ENCODE measurements at places on chromosomes 1 and 21.

DNA sequence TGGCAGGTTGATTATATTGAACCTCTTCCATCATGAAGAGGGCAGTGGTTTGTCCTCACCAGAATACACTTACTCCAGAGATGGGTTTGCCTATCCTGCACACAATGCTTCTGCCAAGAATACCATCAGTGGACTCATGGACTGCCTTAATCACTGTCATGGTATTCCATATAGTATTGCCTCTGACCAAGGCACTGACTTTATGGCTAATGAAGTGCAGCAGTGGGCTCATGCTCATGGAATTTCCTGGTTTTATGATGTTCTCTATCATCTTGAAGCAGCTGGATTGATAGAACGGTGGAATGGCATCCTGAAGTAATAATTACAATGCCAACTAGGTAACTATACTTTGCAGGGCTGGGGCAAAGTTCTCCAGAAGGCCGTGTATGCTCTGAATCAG is 16.6 kb upstream of the GBP6 start:
- DNase-seq: no peak

- DNase-seq: no peak
These were observed 1.3 kb downstream of the AMIGO1 start for GRCh38 chr1:109508001-109508872.

- no peak for DNase-seq
These were observed 20.1 kb downstream of the FMO3 start for GRCh38 chr1:171110621-171111326.

GRCh38 chr21:29215709-29216108 is 83.0 kb upstream of the BACH1 start:
- no peak for DNase-seq

GRCh38 chr1:223712850-223713474 is 623 bp downstream of the CAPN2 start:
- DNase-seq: no peak

GRCh38 chr1:76639181-76639580 is 228.1 kb upstream of the ST6GALNAC5 start:
- no peak for DNase-seq

DNA sequence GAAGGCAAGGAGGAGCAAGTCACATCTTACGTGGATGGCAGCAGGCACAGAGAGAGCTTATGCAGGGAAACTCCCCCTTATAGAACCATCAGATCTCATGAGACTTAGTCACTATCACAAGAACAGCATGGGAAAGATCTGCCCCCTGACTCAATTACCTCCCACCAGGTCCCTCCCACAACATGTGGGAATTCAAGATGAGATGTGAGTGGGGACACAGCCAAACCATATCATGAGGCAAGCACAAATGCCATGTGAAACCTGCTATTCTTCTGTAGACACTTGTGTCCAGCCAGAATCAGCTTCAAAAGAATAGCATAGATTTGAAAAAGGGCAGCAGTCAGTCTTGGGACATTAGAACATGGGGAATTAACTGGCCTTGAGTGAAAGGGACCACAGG is 32.2 kb upstream of the UBE2U start:
- DNase-seq: no peak

DNA sequence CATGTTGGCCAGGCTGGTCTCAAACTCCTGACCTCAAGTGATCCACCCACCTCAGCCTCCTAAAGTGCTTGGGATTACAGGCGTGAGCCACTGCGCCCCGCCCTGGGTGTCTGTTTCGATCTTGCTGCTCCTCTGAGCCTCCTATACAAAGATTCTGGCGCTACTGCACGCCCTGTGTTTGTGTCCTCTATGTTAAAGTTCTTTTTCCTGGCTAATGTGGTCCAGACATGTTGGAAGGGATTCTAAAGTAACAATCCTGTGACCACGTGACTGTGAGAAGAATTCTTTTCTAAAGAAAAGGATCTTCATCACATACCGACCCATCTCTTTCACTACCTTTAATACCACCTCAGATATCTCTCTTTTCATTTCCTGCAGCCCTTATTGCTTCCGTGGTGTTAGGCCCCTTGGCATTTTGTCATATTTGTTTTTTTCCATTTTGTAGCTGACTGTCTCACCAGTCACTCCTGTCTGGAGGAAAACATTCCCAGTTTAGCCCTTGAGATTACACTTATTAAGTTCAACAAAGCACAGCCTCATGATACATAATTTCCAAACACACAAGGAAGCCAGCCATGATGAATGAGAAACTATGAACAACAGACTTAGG is 27.2 kb upstream of the ENO1 start:
- DNase-seq: no peak

DNA sequence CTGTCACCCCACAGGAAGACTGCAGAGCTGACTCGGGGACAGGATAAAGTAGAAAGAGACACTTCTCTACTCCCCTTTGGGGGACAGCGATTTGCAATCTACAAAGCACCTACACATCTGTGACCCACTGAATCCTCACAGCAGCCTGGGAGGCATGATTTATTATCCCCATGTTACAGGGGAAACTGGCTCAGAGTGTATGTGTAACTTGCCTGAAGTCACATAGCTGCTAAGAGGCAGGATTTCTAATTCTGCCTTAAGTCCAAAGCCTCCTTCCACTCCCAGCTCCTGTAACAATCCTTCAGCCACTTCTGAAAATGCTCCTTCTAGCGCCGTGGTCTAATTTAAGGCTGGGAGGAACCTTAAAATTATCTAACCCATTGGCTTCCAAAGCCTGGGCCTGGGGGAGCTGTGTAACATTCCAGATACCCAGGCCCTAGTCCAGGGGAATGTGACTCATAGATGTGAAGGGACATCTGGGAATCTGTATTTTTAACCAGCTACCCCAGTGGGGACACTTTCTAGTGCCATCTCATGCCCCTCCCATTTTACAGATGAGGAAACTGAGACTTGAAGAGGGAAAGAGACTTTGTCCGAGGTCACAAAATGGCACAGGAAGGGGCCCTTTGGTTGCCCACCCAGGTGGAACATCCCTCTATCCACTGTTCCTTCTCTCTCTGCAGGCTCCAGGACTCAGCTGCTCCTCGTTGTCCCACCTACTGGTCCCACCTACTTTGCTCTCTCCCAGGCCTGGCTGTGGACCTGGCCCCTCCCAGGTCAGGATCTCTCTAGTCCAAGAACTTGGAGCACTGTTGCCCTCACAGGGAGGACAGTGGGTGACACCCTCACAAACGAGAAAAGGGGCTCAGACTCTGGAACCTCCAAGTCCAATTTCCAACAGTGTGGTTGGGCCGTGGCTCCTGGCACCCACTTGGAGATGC is 48.9 kb downstream of the AHDC1 start:
- DNase-seq: no peak

GRCh38 chr1:22808186-22808675 is 97.6 kb downstream of the EPHB2 start:
- DNase-seq: no peak

All from hematopoietic multipotent progenitor cell treated with erythropoietin and hydrocortisone succinate and interleukin-3 and kit ligand, for 15 days (in vitro differentiated cells).